ENCODE measurements at places on chromosomes 2 and 18.

DNA sequence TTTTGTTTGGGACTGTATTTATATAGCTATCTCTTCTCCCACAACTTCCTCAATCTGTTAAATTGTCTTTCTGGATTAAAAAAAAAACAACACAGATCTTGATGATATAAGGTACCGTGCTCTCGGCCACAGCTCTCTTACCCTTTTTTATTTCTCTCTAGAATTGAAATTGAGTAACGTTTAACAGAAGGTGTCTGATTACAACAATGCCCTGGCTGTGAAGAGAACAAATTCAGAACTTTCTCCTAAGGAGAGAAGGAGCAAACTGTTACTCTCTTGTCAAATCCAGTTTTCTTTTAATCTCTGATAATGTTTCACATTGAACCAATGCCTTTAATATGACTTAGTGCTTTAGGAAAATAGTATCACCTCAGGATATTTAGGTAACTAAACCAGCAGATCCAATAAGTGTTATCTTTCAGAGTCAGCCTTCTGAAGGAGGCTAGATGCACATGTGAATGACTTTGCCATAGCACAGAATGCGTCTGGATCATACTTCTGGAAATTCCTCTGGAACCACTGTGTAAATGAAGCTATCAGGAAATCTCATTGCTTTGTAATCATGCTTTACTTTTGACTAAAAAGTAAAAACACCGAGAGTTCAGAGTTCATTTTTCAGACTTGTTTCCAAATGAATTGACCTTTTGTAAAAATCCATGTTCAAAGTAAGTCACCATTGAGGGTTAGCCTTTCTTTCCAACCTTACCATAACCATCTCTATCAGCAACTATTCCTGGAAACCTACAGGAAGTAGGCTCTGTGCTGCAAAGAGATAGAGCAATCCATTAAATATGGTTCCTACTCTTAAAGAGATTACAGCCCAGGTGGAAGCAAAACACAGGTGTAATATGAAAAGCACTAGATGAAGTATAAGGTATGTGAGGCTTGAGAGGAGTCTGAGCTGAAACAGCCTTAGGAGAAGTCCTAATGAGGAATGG lies 147.0 kb upstream of the OSR1 start:
- no peak for DNase-seq

GRCh38 chr2:176356251-176356650 lies 87.0 kb downstream of the MTX2 start:
- no peak for DNase-seq

- DNase-seq = no peak
These were observed 50.6 kb upstream of the OSR1 start for GRCh38 chr2:19409046-19409445.

DNA sequence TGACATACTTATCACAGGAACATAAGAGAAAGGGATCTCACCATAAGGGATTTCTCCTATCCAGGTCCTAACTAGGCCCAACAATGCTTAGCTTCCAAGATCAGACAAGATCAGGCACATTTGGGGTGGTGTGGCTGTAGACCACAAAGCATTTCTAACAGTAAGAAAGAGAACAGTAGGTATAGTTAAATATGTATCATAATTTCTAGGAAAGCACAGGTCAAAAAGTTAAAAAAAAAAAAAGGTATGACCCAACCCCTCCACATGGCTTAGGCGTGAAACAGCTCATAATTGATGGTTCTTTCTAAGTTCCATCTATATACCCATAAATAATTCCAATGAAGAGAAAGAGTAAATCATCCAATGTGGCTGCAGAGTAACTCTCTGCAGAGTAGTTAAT lies 6.9 kb downstream of the PRKD3 start:
- DNase-seq = no peak

DNA sequence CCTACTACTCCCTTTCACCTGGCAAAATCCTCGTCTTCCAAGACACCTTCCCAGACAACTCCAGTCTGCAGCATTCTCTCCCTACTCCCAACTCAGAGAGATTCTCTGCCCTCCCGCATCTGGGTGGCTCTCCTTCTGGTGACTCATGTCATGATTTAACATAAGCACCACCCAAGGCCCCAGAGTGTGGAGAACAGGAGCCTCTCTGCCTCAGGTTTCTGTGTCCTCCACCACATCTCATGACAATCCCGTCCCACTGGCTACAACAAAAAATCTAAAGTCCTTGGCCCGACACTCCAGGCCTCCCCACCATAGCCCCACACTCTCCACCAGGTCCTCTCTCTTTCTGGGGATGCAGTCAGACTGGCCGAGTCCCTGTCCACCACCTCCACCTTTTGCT lies 197.1 kb downstream of the BCL11A start:
- DNase-seq = no peak

DNA sequence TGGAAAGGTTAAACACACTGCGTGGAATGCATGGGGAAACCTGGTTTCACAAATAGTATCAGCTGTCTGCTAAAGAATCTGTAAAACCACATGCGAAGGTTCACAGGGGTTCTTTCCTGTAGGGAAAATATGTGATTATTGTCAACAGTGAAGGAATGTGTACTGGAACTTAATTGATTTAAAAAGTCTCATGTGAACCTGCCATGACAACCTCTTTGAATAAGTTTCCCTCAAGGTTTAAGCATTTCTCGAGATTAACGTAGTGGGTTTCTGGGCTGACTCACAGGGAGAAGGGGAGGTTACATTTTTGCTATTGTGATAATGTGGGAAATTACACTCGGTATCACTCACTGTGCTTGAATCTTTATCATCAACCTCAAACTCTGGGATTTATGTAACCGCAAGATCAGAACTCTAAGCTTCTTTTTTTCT lies 28.2 kb upstream of the IL1R1 start:
- DNase-seq = no peak

- DNase-seq = no peak
These were observed 14.2 kb upstream of the POLI start for GRCh38 chr18:54255141-54255540.

- no peak for DNase-seq
These were observed 11.1 kb upstream of the SKOR2 start for GRCh38 chr18:47262301-47263149.

- DNase-seq = no peak
These were observed 136.9 kb downstream of the SLC4A10 start for GRCh38 chr2:161761160-161761559.

GRCh38 chr2:39778775-39779340 lies at the start of gene THUMPD2:
Gene THUMPD2, minus strand, starts transcription at chr2:39779258. Its CDS starts 19 bp downstream, at chr2:39779239.
- peak; percentile 66 for DNase-seq

DNA sequence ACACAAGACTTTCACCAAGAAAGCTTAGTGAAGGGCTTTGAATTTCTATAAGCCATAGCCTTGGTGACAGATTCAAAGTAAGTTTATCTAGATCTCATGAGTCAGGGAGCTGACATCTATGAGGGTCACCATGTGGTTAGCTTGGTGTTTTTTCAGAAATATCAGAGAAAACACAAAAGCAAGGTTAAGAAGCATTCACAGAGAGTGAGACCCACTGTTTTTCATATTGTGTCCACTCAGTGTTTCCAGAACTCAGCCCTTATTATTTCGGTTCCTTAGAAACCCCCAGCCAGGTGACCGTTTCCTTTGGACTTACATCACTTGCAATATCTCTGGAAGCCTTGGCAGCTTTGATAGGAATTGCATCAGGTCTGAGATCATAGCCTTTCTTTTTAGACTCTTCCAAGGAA lies 76.6 kb downstream of the NEB start:
- DNase-seq = no peak

GRCh38 chr2:19559596-19560240 lies 201.3 kb upstream of the OSR1 start:
- no peak for DNase-seq

DNA sequence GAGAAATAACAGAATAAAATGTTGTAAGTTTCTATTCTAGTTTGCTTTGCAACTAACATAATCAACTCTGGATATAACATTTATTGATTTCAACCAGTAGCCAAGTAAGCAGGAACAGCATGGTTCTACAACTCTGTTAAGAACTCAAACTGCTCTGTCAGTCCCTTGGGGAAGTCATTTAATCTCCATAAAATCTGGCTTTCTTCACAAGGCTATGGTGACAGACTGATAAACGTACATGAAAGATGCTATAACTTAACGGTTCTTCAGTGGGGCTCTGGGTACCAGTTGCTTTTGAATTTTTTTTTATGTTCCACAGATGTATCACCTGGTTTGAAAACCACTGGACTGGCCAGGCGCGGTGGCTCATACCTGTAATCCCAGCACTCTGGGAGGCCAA lies 10.3 kb downstream of the PSME4 start:
- DNase-seq = no peak

GRCh38 chr2:109376115-109376514 lies 237.7 kb downstream of the SEPTIN10 start:
- no peak for DNase-seq

- DNase-seq = peak; percentile 16
These were observed 206.8 kb downstream of the CLIP4 start for GRCh38 chr2:29322011-29322410.

DNA sequence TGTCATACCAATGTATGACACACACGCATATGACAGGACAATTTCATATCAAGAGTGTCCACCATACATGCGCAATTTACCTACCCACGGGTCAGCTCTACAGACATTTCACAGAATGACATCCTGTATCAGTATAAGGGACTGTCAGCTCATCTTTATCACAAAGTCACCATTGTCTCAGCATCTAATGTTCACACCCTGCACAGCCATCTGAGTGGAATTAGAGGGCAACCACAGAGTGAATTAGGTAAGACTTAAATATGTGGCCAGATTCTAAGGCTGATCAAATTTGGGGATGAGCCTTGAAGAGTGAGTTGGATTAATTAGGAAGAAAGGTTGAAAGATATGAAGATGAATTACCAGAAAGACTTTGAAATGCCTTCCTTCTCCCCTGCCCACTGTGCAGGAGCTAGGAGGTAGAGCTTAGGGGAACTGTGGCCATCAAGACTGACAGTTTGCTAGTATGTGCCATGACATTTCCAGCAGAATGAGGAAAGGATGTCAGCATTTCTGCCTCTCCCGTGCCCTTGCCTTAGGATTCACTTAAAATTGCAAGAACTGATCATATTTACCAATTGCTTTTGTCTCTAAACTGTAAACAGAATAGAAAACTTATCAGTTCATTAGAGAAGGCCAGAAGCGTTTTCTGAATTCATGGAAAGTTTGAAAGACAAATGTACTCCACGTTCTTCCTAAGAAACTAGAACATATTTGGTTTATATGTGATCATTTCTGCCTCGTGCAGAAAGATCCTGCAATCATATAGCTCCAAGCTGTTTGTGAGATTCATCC lies 121.1 kb downstream of the DDX1 start:
- no peak for DNase-seq

DNA sequence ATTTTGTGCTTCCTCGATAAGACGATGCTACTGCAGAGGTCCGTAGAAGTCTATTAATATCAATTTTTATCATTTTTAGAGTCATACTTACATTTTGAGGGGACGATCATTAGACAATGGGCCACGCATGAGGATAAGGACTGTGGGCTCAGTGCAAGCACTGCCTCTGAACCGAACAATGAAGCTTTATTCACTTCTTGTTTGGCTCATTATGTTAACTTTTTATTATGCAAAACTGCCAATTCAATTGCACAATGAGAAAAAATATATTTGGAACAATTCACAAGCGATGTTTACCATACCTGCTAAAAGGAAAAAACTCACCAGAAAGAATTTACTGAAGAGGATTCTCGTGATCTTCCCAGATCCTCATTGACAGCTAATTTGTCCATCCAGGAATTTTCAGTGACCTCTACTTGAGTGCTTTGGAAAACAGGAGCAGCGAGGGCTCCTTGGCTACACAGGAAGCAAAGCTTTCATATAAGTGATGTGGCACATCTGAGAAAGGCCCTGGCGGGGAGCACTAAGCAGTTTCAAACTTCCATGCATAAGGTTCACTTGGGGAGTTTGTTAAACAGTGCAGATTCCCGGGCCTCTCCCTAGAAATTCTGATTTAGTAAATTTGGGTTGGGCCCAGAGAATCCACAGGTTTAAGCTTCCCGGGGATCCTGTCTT lies 13.3 kb upstream of the CAPN13 start:
- no peak for DNase-seq

DNA sequence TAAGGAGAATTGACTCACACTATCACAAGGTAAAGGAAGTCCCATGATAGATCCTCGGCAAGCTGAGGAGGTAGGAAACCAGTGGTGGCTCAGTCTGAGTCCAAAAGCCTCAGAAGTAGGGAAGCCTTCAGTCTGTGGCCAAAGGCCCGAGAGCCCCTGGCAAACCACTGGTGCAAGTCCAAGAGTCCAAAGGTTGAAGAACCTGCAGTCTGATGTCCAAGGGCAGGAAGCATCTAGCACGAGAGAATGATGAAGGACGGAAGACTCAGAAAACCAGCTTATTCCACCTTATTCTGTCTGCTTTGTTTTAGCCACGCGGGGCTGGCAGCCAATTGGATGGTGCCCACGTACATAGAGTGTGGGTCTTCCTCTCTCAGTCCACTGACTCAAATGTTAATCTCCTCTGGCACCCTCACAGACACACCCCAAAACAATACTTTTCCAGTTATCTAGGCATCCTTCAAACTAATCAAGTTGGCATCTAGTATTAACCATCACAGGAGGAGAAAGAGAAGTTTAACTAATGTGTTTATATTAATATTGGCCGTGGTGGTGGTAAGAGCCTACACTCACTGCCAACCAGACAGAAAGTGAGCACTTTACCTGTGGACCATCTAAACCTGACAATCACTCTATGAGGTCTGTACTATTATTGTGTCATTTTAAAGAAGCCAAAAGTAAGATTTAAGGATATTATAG lies 8.1 kb upstream of the TRIB2 start:
- no peak for DNase-seq
